ENCODE measurements at places on chromosomes 6 and 20.

- no peak for DNase-seq
Observed at GRCh38 chr20:22437354-22437753, 147.0 kb downstream of the FOXA2 start.

- DNase-seq: no peak
Observed at GRCh38 chr6:133236932-133237331, 4.2 kb upstream of the EYA4 start.

DNA sequence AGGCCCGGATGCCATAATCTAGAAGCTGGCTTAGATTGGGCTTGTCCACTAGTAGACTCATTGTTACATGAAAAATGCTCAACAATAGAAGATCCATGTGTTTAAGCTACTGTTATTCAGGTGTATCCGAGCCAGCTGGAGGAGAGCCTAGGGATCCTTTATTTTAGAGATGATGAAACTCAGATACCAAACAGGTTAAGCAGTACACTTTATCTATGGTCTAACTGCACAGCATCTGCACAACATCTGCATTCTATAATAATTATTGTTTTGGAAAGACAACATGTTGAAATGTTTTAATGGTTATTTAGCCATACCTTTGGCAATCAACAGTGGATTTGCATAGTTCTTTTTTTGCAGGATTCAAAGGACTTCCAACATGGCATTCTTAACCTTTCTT is 134.1 kb downstream of the RFPL4B start:
- DNase-seq: no peak

GRCh38 chr6:137776786-137777686 is 90.0 kb upstream of the TNFAIP3 start:
- DNase-seq: peak; percentile 17

DNA sequence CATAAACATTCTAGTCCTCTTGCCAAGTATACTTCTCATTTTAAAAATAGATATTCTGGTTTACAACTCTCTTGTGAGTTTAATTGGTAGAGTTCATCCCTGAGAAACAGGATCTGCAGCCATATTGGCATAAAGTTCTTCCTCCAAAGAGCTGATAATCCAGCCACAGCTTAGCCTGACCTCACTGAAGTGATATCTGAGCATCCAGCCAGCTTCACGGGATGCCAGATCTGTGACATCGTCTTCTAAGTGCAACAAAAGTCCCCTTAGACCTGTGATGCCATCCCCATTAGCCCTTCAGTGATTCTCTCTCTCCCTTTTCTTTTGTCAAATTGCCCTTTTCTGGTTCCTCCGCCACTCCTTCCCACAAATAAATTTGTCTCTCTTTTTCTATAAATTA is 180.6 kb upstream of the STXBP5 start:
- DNase-seq: no peak

DNA sequence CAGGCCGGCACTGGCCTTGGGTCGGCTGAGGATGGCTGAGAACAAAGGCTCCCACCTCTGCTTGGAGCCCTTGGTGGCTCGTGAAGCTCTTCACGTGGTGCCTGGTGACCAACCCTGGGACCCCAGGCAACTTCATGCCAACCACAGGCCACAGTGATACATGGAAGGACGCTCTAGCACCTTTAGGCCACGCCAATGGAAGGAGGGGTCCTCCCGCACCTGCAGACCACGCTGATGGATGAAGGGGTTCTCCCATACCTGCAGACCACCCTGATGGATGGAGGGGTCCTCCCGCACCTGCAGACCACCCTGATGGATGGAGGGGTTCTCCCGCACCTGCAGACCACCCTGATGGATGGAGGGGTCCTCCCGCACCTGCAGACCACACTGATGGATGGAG is 62.5 kb downstream of the ERMARD start:
- DNase-seq: no peak

- DNase-seq: no peak
Observed at GRCh38 chr6:29989211-29989610, 46.9 kb downstream of the HLA-A start.

DNA sequence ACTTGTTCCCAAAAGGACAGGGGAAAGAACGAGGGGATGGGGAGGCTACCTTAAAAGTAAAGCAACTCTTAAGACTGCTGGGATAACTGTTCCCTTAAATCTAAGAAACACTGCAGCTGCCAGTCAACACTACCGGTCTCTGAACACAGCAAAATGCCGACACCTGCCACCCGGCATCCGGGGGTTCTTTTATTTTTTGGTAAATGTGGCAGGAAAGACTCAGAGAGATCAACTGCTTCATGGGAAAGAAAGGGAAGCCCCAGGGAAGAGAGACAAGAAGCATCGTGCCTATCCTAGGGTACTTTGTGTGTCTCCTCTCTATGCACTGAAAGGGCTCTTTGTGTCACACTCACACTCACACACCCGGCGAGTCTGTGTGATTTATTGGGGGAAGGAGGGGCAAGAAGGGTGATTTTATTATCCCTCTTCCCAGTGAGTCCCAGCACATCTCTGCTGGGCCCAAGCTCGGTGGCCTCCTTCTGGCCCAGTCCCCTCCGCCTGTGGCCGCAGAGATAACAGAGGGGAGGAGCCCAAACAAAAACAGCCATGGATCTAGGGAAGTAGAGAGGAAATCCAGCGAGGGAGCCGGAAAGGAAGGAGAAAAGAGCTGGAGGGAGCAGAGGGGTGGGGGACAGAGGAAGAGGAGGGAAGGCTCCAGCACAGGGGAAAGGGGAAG is 1.4 kb downstream of the FYN start:
- DNase-seq: peak; percentile 50

- DNase-seq: no peak
Observed at GRCh38 chr20:51562027-51562331, 19.5 kb upstream of the NFATC2 start.

GRCh38 chr20:63290677-63291472 is 2.1 kb upstream of the COL20A1 start:
- DNase-seq: peak; percentile 67

DNA sequence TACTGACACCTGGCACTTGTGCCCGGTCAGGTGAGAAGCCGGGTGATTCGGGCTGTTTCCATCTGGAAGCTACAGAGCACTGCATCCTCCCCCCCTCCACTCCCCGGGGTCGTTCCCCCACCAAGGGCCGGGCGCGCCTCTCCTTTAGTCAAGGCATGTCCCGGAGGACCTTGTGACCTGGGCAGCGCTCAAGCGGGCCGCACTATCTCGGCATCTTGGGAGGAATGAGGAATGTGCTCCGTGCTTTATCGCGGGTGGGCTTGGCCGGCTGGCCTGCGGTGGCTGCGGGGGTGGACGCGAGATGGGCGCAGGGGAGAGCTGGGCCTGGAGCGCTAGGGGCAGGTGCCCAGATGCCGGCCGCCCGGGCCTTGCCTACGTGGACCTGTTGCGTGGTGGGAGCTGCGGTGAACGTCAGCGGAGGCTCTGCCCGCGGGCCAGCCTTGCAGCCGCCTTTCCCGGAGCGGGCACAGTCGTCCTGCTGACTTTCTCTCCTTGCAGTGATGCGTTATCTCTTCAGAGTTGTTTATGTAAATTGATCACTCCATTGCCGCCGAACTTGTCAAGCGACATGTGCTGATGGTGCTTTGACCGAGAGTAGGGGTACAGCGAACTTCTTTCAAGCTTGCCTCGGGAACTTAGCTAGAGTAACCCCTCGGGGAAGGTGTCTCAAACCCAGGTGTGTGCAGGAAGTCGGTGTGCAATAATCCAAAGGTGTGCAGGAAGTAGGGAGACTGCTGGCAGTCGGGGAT is 1.1 kb downstream of the LRRC1 start:
- DNase-seq: peak; percentile 75

DNA sequence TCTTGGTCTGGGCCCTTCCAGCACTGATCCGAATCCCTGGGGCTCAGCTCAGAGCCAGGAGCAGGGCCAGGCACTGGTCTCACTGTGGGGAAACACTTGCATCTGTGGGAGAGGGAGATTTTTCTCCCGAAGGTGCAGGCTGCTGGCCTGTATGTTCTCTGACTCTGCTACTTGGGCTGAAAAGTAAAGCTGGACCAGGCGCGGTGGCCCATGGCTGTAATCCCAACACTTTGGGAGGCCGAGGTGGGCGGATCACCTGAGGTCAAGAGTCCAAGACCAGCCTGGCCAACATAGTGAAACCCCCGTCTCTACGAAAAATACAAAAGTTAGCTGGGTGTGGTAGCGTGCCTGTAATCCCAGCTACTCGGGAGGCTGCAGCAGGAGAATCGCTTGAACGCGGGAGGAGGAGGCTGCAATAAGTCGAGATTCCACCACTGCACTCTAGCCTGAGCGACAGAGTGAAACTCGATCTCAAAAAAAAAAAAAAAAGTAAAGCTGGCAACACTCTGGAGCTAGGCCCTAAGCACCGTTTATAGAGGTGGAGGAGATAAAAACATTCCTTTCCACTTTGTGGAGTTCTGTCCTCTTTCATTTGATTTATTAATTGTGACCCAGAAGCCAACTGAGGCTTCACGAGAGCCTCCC is 41.7 kb downstream of the JPH2 start:
- DNase-seq: no peak

DNA sequence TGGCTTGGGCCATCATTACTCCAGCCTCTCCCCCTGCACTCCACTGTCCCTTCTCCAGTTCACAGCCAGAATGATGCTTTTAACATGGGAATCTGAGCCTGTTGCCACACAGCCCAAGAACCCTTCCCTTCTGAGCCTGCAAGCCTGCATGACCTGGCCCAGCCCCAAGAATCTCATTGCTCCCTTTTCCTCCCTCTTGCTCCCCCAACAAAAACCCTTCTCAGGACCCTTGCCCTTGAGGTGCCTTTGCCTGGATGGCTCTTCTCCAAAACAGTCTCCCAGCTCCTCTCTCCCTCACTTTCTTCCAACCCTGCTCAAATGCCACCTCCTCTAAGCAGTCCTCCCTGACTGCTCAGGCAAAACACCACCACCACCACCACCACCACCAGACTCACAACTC is 157.2 kb downstream of the ANKRD60 start:
- no peak for DNase-seq

- DNase-seq: no peak
Observed at GRCh38 chr20:63099456-63100173, 92.9 kb upstream of the BHLHE23 start.

DNA sequence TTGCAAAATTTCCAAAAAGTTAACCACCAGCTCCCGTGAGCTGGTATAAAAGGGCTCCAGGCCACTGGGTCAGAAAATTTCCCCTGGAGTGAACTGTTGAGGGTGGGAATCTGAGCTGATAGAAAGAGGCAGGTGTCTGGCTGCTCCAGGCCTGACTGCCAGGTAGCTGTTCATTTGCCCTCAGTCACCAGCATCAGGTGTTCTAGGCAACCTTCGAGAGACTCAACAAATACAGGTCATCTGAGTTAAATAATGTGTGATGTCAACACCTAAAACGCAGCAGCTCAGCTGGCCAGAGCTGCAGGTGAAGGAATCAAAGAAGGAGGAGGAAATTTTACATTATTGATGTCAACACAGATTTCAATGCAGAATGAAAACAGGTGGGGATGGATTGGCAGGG is 46.7 kb downstream of the KCNK5 start:
- DNase-seq: peak; percentile 91

- peak; percentile 87 for DNase-seq
Observed at GRCh38 chr6:6749702-6750491, 161.4 kb downstream of the LY86 start.

DNA sequence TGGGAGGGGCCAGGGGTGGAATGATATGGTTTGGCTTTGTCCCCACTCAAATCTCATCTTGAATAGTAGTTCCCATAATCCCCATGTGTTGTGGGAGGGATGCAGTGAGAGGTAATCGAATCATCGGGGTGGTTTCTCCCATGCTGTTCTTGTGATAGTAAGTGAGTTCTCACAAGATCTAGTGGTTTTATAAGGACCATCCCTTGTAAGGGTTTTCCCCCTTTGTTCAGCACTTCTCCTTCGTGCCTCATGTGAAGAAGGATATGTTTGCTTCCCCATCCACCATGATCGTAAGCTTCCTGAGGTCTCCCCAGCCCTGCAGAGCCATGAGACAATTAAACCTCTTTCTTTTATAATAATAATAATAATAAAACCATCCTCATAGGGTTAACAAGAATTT is 88.8 kb upstream of the PRND start:
- no peak for DNase-seq

GRCh38 chr6:107657755-107658461 is 166.2 kb downstream of the SCML4 start:
- DNase-seq: peak; percentile 89

- no peak for DNase-seq
Observed at GRCh38 chr6:44635486-44635885, 248.0 kb downstream of the CDC5L start.

- no peak for DNase-seq
Observed at GRCh38 chr6:43405354-43405753, 22.0 kb upstream of the ABCC10 start.

DNA sequence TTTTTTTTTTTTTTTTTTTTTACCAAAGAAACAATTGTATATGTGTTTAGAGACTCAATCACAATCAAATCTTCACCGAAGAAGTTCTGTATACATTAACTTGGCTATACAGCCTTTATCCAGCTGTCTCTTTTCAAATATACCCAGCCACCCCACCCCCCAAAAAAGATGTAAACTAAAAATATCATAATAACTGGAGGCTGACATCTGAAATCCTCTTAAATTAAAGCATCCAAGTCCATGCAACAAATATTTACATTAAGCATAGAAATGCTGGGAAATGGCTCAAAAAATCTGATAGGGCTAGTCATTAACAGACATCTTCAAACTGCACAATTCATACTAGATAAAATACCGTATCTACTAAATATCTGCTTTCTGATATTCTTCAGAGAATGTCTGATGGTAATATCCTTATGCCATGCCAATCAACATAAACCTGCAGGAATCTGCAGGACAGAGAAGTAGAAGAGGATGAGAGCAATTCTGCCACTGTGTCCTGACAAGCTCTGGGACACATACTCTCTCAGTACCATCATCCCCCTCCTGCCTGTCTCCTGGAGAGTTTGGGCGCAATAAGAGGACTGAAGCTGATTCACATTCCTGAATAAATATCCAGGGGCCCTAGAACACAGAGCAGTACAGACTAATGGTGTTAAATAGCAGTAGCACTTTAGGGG is 152.4 kb downstream of the KIF6 start:
- DNase-seq: no peak

DNA sequence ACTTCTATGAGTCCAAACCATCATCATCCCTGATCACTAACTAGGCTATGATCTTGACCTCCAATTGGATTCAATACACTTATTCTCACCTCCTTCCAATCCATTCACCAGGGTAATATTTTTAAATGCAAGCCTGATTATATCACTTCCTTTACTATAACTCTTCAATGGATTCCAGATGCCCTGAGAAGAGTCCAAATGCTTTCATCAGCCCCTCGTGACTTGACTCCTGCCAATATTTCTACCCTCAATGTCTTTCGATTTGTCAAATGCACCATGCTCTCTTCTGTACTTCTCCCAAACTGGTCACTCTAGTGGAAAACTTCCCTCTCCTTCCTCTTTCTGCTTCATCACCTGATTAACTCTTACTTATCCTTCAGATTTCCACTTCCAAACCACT is 70.8 kb downstream of the CD164 start:
- DNase-seq: no peak

- no peak for DNase-seq
Observed at GRCh38 chr6:100574836-100575235, 110.1 kb upstream of the SIM1 start.

GRCh38 chr6:7246401-7247178 is 66.4 kb downstream of the SSR1 start:
- no peak for DNase-seq

Measured in DMS53 (cell line).